ENCODE measurements at places on chromosomes 6 and 20.

DNA sequence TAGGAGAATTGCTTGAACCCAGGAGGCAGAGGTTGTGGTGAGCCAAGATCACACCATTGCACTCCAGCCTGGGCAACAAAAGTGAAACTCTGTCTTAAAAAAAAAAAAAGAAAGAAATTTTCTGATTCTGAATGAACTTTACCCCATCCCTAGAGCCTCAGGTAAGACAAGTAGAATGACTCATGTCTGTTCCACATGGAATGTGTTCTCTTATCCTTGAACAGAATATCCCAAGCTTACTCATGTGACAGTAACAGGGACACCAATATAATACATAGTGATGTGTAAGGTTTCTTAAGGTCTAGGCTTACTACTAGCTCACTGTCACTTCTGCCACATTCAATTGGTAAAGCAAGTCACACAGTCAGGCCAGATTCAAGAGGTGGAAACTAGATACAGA, 219.6 kb upstream of the BTBD3 start:
- H3K27ac ChIP-seq: no peak overlapping the region
- no peaks in the 10 kb centered on the region for H3K27me3 ChIP-seq

DNA sequence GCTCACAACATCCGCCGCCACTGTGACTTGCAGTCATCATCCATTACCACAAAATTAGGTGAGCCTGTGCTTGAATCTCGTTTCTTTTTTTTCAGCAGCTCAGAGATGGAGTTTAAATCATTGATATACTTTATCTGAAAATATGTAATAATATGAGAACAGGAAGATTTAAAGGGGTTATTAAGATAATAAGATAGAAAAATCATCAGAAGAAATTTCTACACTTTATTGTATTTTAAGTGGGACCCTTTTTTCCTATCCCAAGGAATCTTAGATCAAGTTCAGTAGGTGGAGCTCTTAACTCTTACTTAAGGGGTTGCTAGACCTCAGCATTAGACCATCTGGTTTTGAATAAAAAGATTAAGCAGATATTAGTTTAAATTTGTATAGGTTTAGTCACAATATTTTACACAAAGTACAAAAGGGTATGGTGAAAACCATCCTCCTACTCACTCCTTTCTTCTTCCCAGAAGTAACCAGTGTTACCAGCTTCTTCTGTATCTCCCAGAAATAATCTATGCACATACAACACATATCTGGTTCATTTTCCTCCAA, 9.4 kb upstream of the NCOA7 start:
- H3K4me1 ChIP-seq: peaks cover 7% of the 10 kb centered on the region
- peak overlapping the region; percentile 85 for H3K4me3 ChIP-seq
- H3K36me3 ChIP-seq: no peaks in the 10 kb centered on the region
- peak; percentile 40 for DNase-seq
- H3K27ac ChIP-seq: peak overlapping the region; percentile 91

- no peak overlapping the region for H3K4me3 ChIP-seq
- H3K27me3 ChIP-seq: no peaks in the 10 kb centered on the region
- H3K4me1 ChIP-seq: peaks cover 27% of the 10 kb centered on the region
- DNase-seq: peak; percentile 21
- peak overlapping the region; percentile 14 for H3K27ac ChIP-seq
These were observed 181.1 kb downstream of the RPS12 start for GRCh38 chr6:132995432-132995831.

- no peaks in the 10 kb centered on the region for H3K36me3 ChIP-seq
- H3K27me3 ChIP-seq: no peaks in the 10 kb centered on the region
- H3K27ac ChIP-seq: no peak overlapping the region
- H3K4me1 ChIP-seq: no peaks in the 10 kb centered on the region
- DNase-seq: no peak
- no peak overlapping the region for H3K4me3 ChIP-seq
These were observed 31.7 kb downstream of the FOXC1 start for GRCh38 chr6:1641343-1641885.
